ENCODE measurements at places on chromosomes 13 and 19.

- DNase-seq, result no peak
These were observed 18.6 kb downstream of the C19orf12 start for GRCh38 chr19:29696565-29696846.

- DNase-seq, result no peak
These were observed 222.4 kb downstream of the NBEA start for GRCh38 chr13:35164324-35164932.

GRCh38 chr13:42984691-42985090, 7.3 kb downstream of the EPSTI1 start:
- DNase-seq, result no peak

DNA sequence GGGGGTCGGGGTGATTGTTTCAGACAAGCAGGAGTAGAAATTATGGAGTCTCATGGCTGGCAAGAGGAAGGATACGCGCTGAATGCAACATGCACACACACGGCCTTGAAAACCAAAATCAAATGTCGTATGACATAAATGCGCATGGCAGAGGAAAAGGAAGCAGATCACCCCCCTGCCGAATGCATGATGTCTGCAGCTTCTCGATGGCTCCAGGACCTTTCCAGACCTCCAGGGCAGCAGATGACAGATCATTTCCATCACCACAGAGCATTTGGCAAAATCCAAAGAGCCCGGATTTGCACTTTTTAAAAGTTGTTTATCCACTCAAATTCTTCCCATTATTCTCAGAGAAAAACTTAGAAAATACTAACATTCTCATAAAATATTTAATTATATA, 211.7 kb downstream of the NHLRC3 start:
- DNase-seq, result no peak

GRCh38 chr19:7063764-7064418, 5.4 kb upstream of the MBD3L3 start:
- DNase-seq, result no peak

DNA sequence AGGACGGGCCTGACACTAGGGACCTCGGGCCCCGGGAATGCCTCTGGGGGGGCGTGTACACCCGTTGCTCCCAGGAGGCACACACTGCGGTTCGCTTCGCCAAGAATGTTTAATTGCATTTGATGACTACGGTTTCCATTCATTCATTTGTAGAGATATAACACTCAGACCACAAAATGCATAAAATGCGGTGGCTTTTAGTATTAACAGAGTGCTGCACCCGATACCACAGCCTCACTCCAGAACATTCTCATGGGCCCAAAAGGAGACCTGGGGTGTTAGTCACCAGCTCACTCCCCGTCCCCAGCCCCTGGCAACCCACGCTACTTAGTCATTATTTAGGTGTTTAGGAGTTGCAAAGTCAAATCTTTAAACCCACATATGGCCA, 21.8 kb downstream of the HCN2 start:
- DNase-seq, result no peak

- no peak for DNase-seq
These were observed 646 bp downstream of the ABHD8 start for GRCh38 chr19:17302391-17303166.

- no peak for DNase-seq
These were observed 147.2 kb upstream of the VSTM2B start for GRCh38 chr19:29378543-29379080.

DNA sequence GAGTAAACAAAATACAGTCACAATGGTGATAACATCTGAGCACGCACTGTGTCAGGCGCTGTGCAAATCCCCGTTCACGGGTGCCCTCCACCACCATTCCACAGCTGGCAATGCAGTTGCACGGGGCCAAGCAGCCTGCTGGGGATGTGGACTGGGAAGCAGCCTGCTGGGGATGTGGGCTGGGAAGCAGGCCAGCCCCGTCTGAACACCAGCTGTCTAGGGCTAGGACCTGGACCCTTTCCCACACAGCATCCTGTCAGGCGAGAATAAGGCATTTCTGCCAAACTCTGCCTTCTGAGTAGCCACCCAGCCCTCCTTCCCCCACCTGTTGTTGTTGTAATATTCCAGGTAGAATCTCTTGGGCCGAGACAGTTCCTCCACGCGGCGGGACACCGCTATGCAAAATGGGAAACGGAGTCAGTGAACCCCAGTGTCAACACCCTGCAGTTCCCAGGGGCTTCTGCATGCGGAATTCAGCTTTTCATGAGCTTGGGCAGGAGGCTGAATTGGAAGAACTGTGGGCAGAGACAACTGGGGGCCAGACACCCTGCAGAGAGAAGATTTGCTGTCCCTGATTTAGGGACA, 27.8 kb upstream of the MIER2 start:
- no peak for DNase-seq

DNA sequence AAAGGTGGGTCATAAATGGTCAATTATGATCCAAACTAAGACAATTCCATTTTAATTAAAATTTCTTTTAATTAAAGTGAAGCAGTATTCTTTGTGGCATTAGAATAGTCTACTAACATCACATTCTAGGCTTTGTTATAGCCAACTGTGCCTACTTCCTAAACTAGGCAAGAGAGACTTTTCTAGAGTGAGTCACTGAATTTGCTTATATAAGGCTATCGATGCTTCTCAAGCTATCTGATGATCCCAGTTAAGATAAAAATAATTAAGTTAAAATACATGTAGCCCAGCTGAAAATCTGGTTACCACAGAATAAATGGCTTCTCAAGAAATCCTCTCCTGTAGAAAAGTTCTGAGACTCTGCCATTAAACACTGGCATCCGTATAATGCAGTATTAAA, 12.5 kb downstream of the ANKRD10 start:
- no peak for DNase-seq

- DNase-seq, result no peak
These were observed 97.5 kb downstream of the RAB20 start for GRCh38 chr13:110463871-110464510.

DNA sequence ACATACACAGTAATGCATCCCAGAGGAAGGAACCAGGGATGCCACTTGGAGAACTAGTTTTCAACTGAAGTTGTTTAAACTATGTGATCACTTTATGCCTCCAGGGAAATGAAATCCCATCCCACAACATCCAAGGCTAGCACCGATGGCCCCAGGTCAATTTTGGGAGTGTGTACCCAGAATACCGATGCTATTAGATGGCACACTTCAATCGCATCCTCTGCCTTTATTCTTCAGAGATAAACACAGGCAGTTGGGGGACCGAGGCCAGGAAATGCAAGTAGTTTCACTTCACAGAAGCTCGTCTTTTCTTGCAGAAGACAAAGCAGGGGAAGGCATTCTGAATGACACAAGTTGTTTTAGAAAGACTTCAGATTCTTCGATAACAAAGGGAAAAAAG, 13.8 kb downstream of the STK24 start:
- DNase-seq, result no peak

DNA sequence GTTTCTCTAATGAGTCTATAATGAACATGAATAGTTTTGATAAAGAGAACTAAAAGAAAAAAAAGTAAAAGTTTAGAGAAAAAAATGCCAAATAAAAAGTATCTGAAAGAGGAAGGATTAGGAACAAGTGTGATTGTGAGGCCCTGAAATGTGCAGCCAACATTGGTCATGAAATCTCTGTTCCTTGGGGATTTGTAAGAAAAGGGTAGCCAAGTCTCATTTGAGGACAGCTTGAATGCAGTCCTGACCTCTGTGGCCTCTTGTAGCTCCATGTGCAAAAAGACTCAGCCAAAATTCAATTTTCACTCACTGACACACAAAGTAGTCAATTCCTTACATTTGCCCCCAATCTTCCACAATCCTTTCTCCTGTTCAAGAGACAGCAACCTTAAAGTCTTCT, 167.9 kb downstream of the KLF12 start:
- no peak for DNase-seq

GRCh38 chr19:50949861-50950260, 3.0 kb downstream of the KLK5 start:
- DNase-seq, result no peak

- DNase-seq, result no peak
These were observed 95.8 kb downstream of the WASF3 start for GRCh38 chr13:26653310-26653709.

DNA sequence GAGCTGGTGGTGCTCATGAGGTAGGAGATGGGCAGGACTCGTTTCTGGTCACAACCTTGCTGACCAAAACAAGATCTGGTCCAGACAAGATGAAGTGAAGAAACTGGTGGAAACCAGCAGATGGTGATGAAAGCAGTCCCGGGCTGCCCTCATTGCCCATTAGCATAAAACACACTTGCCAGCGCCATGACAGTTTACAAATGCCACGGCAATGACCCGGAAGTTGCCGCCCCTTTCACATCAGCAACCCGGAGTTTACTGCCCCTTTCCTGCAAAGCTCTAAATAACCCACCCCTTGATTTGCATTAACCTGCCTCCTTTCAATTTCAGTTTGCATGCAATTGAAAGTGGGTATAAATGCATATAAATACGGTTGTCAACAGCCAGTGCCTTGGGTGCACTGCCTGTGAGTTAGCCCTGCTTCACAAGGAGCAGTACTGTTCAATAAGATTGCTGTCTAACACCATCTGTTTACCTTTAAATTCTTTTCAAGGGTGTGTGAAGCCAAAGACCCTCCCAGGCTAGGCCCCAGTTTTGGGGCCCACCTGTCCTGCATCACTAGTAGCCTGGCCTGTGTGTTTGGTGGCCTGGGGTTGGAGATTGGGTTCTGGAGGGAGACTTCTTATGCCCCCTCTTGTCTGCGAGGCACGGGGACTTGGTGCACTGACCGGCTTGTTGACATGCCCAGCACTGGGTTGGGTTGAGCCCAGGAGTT, 38.8 kb downstream of the CHST8 start:
- no peak for DNase-seq

DNA sequence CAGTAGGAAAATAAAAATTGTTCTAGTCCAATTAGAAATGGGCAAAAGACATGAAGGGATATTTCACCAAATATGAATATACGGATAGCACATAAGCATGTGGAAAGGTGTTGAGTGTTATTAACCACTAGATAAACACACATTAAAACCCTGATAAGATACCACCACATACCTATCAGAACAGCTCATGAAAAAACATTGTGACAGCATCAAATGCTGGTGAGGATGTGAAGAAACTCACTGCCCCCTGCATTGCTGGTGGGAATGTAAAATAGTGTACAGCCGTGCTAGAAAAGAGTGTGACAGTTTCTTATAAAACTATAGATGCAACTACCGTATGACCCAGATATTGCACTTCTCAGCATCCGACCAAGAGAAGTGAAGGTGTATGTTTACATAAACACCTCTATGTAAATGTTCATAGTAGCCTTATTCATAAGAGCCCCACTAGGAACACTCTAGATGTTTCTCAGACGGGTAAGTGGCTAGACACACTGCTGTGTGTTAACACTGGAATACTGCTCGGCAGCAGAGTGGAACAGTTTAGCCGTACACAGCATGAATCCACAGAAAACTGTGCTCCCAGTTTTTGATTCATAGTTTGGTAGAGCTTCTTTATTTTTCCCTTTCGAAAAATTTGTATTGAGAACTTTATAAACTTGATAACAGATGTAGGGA, 321.1 kb downstream of the MYO16 start:
- DNase-seq, result no peak

GRCh38 chr19:5857203-5858081, 6.2 kb upstream of the FUT3 start:
- peak; percentile 7 for DNase-seq

DNA sequence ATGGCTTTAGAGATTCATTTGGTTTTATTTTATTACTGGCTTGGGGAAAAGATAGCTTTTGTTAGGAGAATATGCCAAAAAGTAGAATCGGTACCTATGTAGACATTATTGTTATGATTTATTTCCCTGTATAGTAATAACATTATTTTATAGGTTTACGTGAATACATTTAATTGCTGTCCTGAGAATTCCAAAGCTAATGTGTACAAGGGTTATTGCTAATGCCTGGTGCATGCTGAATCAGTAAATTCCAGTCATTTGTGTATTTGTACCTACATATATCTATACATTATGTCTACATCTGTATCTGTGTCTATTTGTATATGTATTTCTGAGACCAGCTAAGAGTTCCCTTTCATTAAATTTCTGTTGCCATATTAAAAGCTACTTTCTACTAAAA, 550.9 kb downstream of the GPC6 start:
- DNase-seq, result no peak

GRCh38 chr13:102251817-102252216, 150.0 kb downstream of the FGF14 start:
- DNase-seq, result no peak

DNA sequence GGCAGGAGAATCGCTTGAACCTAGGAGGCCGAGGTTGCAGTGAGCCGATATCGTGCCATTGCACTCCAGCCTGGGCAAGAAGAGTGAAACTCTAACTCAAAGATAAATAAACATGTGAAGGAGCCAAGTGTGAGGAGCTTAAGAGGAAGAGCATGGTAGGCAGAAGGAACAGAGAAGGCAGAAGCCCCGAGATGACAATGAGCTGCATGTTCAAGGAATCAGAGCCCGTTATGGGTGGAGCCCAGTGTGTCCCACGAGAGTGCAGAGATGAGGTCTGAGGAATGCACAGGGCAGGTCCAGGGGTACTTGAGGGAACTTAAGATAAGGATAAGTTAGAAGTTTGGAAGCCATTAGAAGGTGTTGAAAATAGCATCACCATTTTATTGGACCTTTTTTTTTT, 716 bp downstream of the FPR2 start:
- no peak for DNase-seq

DNA sequence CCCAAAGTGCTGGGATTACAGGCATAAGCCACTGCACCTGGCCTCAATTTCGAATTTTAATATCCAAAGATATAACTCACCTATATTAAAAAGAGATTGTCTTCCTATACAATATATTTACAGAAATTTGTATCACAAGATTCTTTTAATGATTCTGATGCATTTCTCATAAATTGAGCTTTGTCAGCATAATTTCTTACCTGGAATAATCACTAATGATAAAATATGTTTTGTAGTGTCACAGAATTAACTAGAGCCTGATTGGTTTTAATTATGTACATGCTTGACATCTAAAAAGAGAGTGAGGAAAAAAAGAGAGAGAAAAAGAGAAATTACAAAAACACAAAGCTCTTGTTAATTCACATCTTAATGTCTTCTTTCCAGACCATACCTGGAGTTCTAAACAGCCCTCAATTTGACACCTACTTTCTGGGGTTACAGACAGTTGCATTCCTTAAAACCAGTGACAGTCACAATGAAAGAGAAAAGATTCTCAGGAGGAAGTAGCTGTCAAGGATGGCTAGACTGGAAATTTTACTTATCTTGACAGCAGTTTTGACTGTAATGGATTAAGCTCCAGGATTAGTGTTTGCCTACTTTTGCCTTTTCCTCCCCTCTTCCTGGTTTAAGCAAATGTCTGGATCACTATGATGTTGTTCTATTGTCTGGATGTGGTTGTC, 214.4 kb downstream of the SPRY2 start:
- DNase-seq, result no peak

DNA sequence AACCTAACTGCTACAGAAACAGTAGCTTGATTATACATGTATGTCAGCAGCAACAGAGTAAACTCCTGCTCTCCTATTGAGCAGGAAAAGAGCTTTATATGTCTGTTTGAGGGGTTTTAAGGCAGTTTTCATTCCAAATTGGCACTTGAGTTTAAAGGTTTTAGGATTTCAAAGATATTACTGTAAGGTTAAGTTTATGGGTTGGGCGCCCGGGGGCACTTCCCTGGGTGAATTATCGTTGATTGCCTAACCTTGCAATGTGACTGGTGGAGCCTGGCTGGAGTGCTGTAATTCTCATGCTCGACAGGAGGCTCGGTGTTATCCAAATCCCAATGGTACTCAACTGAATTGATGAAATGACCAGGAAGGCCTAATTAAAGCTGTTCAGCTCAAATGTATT, 1586.1 kb downstream of the OLFM4 start:
- DNase-seq, result no peak

All from D721Med (cell line).